WERI-Rb-1 (cell line): ENCODE measurements at places on chromosomes 7 and 10.

DNA sequence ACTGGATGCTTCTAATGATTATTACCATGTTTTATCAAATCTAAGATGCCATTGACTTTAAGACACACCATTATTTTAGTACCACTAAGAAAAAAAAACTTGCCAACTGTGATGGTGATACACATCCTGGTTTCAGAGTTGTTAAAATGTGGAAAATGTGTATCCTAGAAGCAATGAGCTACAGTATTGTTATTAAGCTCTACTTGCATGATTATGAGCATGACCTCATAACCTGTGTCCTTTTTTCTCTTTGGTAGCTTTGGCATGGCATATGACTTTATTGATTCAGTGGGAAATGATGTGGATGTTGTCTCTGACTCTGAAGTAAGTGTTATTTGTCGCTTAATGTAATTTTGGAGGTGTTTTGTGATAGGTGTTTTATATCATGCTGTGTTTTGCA is 3.3 kb downstream of the EDRF1 start:
- DNase-seq = no peak

- no peak for DNase-seq
These were observed 5.2 kb downstream of the DLG5 start for GRCh38 chr10:77921395-77921794.

DNA sequence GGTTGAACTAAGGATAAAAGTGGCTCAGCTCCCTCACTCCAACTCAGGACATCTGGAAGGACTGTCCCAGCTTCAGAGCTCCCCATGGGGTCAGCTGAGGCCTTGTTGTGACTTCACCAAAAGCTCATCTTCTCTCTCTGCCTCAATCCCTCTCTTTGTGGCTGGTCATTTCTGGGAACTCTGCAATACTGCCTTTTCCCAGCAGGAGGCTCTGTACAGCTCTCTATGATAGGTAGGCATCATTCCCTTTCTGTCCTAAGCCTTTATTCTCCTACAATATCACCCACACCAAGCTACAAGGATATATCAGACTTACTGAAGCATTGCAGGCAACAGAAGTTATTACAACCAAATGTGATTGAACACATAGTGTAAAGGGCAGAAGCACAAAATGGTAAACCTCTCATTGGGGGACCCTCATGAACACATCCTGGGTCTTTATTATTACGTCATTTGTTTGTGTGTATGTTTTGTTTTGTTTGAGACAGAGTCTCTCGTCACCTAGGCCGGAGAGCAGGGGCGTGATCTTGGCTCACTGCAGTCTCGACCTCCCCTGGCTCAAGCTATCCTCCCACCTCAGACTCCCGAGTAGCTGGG is 36.7 kb upstream of the PRPS1L1 start:
- DNase-seq = peak; percentile 24

DNA sequence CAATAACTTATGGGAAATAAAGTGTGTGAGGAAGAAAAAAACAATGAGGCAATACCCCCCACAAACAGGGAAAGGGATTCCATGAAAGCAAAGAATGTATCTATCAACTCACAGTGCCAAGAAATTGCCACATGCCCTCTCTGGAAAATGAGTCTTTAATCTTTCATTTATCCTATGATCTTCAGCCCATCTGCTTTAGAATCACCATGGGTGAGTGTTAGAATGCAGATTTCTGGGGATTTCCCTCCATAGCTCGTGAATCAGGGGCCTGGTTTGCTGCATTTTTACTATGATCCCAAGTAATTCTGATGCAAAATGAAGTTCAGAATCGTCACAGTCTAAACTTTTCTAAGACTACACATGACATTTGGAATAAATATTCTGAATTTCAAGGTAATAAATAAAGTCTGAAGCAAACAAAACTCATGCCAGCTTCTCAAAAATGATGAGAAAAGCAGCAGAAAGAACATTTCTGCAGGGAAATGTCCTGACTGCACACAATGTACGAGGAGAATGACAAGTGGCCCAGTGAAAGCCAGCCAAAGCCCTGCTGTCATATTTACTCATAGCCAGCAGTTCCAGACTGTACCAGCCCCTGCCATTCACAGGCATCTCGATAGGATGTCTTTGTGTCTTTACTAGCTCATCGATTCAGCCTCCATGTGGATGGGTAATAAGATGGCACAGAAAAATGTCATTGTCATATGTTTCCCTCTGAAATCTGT is 167.1 kb downstream of the ELMO1 start:
- no peak for DNase-seq

DNA sequence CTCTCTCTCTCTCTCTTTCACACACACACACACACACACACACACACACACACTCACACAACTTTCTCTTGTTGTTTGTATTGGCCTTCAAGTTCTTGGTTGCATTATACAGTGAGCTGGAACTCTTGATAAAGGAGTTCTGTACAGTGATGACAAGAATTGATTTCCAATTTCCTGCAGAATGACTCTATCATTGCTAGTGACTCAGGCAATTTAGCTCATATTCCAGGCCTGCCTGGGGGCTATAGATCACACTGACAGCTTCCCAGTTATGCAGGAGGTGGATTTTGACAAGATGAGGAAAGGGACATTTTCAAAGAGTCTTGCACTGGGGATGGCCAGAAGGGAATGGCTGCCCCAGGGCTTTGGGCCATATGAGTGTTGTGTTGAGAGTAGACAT is 508.8 kb downstream of the TYW1 start:
- DNase-seq = no peak

DNA sequence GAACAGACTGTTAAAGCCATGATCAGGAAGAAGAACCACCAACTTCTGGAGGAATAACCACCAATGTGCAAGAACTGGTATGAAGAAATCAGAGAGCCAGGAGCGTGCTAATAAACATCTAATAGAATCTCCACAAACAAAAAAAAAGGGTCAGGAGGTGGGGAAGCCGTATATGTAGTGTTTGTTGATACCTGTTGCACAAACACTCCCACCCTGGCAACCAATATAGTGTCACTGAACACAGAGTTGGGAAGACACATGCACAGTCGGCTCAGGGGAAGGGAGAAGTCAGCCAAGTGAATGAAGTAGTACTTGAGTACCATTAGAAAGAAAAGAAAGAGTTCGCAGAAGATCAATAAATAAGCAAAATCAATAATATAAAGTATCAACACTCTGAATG is 400.1 kb downstream of the PARD3 start:
- no peak for DNase-seq

DNA sequence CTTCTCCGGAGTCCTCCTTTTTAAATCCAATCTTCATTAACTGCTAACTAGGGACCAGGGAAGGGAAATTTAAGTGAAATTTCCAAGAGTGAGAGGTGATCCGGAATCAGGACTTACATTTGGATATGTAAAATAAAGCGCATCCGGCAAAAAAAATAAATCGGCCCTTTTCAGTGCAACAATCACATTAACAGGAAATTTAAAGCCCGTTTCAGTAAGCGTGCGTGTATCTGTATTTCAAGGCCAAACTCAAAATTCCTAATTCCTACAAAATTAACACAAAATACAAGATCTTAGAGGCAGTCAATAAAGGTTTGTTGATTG is 771 bp downstream of the DNAJC9 start:
- no peak for DNase-seq

GRCh38 chr7:105596866-105597265 is 15.6 kb upstream of the EFCAB10 start:
- DNase-seq = no peak

- peak; percentile 78 for DNase-seq
These were observed 11.1 kb downstream of the STEAP1B start for GRCh38 chr7:22488643-22489462.

GRCh38 chr10:80077869-80078447 is 507 bp upstream of the TMEM254 start:
- no peak for DNase-seq

GRCh38 chr10:133388973-133389818 is 4.8 kb upstream of the MTG1 start:
- no peak for DNase-seq

GRCh38 chr10:71319800-71320392 is 837 bp downstream of the SLC29A3 start:
- no peak for DNase-seq

DNA sequence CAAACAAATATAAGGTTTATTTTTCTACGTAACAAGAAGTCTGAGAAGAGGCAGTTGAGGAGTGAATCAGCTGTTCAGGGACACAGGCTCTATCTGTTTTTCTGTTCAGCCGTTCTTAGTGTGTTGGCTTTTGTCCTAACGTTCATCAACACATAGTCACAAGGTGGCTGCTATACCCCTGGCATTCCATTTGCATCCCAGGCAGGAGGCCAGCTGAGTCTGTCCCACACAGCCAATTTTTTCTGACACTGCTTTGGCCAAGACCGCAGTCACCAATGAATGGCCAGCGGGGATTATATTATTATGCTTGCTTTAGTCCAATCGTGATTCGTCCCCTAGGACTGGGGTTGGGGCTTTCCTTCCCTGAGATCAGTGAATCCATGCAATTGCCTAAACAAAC is 143.4 kb upstream of the CHST15 start:
- DNase-seq = no peak

- no peak for DNase-seq
These were observed 35.4 kb downstream of the CTTNBP2 start for GRCh38 chr7:117837841-117838240.

GRCh38 chr10:5040781-5041470 is 37.3 kb upstream of the AKR1C2 start:
- no peak for DNase-seq

GRCh38 chr7:53035499-53036412 is at the start of gene POM121L12:
Gene POM121L12 (plus strand): TSS chr7:53035633. CDS start chr7:53035672, 39 bp downstream.
- no peak for DNase-seq

DNA sequence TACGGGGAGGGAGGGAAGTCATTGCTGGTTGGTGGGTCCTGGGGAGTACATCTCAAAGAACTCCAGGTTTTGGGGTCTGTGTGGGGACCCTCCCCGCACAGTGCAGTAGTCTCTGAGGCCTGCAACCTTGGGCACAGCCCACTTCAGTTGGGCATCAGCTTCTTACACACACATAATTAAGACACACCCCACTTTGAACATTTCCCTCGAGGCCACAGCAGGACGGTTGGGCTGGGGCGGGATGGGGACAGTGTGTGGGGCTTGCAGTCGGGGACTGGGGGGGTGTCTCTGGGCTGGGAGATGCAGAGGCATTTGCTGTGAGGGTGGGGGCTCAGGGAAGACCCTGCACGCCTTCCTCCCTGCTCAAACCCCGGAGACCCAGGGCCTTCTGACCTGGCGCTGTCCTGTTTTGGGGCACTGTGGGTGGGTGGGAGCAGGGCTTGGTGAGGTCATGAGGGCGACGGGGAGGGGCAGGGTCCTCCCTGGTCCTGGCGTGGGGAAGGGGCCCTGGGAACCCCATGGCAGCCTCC is 1.3 kb downstream of the LFNG start:
- no peak for DNase-seq

GRCh38 chr10:11831520-11831951 is 8.4 kb downstream of the PROSER2 start:
- no peak for DNase-seq

GRCh38 chr10:133231244-133231945 is 1.4 kb downstream of the UTF1 start:
- DNase-seq = no peak

- DNase-seq = no peak
These were observed 141.7 kb downstream of the KAT6B start for GRCh38 chr10:74967911-74968666.

GRCh38 chr7:23336799-23337283 is 37.7 kb downstream of the MALSU1 start:
- DNase-seq = no peak

- DNase-seq = no peak
These were observed 3.5 kb downstream of the BMI1 start for GRCh38 chr10:22324413-22324812.

- no peak for DNase-seq
These were observed 158.4 kb upstream of the TMEM72 start for GRCh38 chr10:44752451-44753441.

GRCh38 chr10:84256510-84257342 is 11.9 kb downstream of the RGR start:
- peak; percentile 72 for DNase-seq

- no peak for DNase-seq
These were observed 309.3 kb upstream of the KCND2 start for GRCh38 chr7:119963654-119964053.
